Gastrocnemius medialis (tissue), 4 donors: ENCODE measurements at places on chromosomes 7 and 10.

GRCh38 chr10:124064676-124065075 is 28.7 kb downstream of the CHST15 start:
- no peak for DNase-seq

DNA sequence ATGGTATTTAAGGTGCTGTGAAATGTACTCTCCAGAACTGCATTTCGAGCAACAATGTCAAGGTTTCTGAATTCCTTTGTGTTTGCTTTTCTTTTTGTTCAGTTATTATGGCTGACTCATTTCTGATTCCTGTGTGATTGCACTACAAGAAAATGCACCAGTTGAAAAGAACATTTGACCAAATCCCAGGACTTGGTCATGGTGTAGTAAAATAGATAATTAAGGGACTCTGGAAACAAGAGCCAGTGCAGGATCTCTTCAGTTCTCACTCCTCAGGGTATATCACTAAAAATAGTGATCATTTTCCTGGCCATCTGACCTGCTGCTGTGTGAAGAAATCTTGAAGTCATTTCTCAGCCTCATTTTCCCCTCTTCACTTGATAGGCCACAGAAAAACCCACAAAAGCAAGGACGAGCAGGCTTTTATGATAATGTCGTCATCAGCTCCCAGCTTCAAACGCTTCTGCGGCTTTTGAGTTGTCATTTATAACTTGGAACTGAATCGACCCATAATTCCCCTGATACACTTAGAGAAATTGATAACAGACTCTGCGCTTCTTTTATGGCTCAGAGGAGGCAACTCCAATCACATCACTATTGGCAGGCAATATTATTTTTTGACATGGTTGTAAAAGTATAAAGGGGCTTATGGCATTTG is 274.7 kb downstream of the HDAC9 start:
- no peak for DNase-seq

GRCh38 chr7:70925411-70926115 is 206.4 kb upstream of the GALNT17 start:
- DNase-seq = no peak

DNA sequence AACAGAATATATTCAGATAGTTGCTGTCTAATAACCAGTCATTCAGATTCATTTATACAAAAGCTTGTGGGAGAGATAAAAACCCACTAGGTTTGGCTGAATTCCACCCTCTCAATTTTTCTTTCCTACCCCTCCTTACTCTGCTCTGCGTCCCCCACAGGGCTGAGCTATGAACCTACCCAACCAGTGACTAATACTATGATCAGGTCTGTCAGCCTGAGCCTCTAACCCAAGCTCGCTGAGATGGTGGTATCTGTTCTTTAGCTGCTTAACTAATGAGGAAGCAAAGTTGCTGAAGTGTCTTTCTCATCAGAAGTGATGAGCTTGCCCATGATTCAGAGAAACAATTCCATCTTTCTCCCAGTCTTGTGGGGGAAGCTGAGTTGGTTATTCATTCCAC is 248.7 kb upstream of the GPR26 start:
- no peak for DNase-seq

- no peak for DNase-seq
Observed at GRCh38 chr10:16280595-16280994, 156.2 kb upstream of the PTER start.
